Endodermal cell (in vitro differentiated cells): ENCODE measurements at places on chromosomes 12 and 14.

- DNase-seq, result peak; percentile 90
These were observed 240.1 kb upstream of the OR4E1 start for GRCh38 chr14:21913759-21914158.

DNA sequence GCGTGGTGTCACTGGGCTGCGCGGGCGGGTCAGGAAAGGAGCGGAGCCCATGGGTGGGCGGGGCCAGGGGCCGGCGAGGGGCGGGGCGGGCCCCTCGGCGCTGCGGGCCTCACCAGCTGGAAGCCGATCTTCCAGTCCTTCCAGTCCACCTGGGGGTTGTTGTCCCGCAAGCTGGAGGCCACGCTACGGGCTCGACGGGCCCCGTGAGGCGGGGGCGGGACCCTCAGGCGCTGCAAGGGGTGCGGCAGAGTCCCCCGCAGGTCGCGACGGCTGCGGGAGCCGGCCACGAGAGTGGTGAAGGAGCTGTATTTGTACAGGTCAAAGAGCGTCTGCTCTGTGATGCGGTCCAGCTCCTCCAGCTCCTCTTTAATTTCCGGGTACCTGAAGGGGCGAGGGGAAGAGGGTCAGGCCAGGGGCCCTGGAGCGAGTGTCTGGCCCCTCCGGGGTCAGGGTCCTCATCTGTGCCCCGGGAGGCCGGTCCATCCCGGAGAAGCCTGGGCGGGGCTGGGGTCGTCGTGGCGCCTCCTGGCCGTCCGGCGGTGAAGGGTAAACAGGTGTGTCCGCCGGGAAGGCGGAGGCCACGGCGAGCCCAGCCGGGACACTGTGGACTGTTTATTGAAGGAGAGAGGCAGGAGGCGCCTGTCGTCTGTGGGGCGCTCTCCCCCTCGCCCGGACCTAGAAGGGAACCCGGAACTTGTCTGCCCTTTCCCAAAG lies 11.9 kb downstream of the SCNN1A start:
- DNase-seq, result peak; percentile 91

DNA sequence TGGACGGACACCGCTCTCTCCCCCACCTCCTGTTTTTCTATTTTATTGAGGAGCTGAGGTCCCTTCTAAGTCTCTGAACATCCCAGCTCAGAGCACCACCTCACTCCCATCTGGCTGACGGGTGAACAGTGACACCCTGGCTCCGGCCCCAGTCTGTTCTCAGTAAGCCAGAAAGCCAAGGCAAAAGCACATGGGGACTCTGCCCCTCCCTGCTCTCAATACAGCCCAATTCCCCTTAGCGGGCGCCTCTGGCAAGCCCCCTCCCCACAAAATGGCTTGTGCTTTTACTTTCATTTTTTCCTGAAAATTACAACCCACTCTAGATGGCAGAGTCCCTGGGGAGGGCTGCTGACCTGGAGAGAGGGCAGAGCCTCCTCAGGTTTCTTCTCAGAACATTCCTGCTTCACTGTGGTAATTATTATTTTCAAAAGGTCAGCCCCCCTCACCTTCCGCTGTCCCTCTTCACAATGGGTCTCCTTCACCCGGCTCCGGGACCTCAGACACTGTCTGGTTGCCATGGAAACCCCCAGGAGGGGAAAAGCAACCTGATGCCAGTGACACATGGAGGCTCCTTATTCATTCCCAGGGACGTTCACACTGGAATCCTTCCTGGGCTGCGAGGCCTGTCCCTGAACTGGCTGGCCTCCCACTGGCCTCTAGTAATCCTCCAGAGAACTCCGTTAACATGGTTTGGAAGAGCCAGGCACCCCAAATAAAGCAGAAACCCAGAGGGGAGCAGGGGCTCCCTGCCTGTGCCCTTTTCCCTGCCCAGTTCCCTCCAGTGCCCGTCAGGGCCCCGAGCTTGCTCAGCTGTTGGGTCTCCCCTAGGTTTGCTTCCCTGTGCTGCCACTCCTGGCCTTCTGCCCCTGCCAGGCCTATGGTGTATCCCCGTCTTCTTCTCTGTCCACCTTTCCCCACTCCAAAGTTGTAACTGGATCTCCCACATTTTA lies 15.9 kb downstream of the COL2A1 start:
- DNase-seq, result peak; percentile 76

GRCh38 chr12:82474798-82475184 lies 116.5 kb downstream of the METTL25 start:
- DNase-seq, result no peak

GRCh38 chr14:21867541-21867940 lies 193.9 kb upstream of the OR4E1 start:
- no peak for DNase-seq

GRCh38 chr12:59716043-59716442 lies 120.2 kb downstream of the SLC16A7 start:
- DNase-seq, result no peak

DNA sequence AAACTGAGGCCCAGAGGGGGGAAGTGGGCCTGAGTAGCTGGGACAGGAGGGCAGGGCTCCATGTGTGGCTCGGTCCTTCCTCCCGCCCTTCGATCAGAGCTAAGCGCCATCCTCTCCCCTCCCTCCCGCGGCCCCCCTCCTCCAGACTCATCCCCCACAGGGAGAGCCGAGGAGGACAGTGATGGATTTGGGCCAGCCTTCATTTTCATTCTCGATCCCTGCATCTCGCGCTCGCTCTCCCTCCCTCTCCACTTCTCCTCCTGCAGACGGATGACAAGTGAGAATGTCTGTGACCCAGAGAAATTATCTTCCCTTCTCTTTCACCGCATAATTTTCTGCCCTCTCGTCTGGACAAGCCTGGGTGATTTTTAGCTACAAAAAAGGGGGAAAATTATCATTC lies 183.3 kb downstream of the RBM19 start:
- DNase-seq, result no peak

DNA sequence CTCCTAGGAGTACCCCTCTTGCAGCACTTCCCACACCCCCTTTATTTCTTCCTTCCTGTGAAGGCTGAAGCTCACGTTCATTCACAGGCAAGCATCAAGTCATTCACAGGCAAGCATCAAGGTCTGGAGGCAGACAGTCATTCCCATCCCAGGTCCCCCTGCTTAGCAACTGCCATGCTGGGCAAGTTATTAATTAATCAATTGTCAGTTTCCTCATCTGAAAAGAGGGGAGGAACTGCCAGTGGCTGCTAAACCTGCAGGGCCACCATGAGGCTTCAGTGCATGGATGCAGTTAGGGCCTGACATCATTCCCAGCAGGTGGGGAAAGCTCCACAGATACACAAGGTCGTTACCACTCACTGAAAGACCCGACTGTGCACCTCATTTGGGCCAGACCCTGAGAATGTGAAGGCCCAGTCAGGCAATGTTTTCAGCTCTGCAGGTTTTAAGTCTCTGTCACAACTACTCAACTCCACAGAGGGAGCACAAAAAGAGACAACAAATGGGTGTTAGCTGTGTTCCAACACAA lies 85.0 kb upstream of the GPR68 start:
- DNase-seq, result peak; percentile 58

- no peak for DNase-seq
These were observed 1112.4 kb downstream of the TRHDE start for GRCh38 chr12:73384592-73384991.

- peak; percentile 39 for DNase-seq
These were observed 2.1 kb upstream of the GPR132 start for GRCh38 chr14:105067140-105067968.

DNA sequence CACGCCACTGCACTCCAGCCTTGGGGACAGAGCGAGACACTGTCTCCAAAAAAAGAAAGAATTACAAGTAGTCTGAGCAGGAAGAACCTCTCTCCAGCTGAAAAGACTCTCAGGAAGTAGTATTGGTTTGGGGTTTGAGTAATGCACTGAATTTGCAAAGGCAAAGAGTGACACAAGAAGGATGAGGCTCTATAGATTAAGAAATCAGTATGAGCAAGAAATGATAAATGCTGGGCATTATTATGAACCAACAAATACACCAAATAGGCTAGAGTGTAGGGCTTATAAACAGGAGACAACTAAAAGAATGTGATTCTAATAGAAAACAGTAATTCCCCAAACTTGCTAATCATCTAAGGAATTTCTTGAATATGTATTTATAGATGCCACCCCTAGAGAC lies 2.6 kb upstream of the SLC35E3 start:
- DNase-seq, result no peak

DNA sequence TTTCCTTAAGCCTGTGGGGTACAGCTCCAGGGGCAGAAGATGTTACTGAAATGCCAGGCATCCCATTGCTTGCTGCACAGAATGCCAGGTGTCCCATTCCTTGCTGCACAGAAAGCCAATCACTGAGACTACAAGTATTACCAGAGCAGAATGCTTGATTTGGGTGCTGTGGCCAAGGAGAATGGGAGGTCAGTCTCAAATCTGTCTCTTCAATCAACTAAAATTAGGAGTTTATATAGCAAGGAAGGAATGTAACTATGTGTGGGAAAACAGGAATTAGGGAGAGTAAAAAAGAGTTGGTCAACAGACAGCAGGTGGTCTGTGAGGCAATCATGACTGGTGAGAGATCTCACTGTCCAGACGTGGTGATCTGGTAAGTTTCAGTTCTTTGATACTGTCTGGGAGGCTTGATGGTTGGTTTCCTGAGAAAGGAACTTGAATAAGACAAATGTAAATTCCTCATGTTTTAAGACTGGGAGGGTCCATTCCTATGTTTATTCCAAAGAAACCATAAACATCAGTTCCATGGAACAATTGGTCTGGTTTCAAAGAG lies 31.2 kb upstream of the VASH1 start:
- peak; percentile 13 for DNase-seq

- peak; percentile 63 for DNase-seq
These were observed 41.4 kb upstream of the PPFIA2 start for GRCh38 chr12:81800298-81801148.

DNA sequence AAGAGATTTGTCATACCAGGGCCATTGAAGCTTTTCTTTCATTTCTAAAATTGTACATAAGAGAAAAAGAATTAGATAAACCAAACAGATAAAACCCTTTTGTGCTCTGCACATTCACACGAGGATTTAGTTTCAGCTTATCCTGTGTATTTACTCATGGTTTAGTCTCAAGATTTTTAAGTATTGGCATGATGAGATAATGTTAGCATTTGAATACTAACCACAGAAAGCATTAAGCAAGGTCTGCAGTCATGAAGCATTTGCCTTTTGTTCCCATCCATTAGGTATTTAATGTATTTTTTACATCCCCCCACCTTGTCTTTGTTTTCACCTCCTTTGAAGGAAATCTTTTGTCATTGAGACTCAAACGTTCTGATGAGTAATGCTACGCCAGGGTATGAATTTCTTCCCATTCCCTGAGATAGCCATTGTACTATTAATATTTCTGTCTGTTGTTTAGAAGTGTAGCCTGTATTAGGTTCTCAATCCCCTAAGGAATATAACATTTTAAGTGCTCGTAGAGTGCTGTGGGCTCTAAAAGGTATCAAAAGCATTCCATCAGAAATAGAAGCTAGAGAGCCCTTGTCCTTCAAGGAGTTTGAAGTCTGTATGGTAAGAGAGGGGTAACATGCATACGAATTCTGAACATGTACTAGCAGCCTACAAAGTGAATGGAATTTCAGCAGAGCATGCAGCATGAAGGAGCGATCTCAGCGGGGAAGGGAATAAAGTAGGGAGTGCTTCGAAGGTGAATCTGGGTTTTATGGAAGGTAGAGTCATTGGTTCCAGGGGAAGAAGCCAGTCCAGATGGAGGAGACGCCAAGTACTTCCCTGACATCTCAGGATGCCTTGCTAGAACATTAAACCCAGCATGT lies 22.3 kb downstream of the CRADD start:
- DNase-seq, result peak; percentile 59

GRCh38 chr12:106498056-106498455 lies 84.7 kb upstream of the RFX4 start:
- DNase-seq, result no peak

GRCh38 chr14:51630987-51631386 lies 20.7 kb upstream of the FRMD6 start:
- no peak for DNase-seq

GRCh38 chr12:98295681-98296080 lies 219.7 kb upstream of the TMPO start:
- DNase-seq, result no peak

DNA sequence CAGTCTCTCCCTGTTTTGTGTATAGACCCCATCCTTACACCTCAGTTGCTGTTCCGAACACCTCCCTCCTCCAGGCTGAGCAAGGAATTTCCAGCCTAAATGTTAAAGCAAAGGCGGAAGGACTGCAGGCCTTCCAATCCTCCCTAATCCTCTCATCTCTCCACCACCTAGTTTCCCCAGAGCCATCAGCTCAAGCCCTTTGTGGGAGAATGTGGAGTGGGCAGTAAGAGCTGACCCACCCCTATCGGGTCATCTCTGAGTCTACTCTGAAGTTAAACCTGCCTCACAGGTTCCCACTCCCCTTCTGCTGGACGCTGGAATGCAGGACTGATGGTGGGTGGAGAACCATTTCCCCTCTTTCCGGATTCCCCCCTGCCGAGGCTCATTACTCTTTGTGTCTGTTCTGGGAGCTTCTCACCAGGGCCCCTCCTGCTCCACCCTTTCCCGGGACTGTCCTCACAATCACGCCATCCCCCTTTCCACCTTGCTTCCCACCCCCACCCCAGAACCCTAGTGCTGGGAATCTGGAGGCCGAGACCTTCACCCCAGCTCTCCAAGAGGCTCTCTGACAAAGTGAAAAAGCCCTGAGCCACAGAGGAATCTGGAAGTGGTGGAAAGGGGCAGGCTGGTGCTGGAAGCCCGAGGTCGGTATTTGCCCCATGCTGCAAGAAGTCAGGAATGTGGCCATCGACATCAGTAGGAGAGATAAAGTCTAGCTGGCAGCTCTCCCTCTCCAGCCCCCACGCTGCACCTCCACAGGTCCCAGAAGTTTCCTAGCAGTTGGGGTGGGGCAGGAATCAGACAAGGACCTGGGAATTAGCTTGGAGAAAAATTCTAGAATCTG lies 3.3 kb upstream of the KRT18 start:
- peak; percentile 99 for DNase-seq

GRCh38 chr12:43210485-43211192 lies 341.4 kb downstream of the ADAMTS20 start:
- DNase-seq, result no peak

DNA sequence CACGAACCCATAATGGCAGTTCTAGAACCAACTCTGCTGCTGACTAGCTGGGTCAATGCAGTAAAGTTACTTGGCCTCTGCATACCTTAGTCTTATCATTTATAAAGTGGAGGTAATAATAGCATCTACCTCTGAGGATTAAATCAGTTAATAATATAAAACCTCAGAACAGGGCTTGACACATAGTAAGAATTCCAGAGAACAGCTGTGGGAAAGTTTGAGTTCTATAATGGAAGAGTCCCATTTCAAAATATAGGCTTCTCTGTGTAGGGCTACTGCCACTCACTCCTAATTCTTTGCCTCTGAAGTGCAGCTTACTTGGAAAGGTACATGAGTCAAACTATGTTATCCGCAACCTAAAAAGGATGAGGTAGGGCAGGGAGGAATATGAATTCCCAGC lies 269.2 kb upstream of the PRKD1 start:
- DNase-seq, result no peak

DNA sequence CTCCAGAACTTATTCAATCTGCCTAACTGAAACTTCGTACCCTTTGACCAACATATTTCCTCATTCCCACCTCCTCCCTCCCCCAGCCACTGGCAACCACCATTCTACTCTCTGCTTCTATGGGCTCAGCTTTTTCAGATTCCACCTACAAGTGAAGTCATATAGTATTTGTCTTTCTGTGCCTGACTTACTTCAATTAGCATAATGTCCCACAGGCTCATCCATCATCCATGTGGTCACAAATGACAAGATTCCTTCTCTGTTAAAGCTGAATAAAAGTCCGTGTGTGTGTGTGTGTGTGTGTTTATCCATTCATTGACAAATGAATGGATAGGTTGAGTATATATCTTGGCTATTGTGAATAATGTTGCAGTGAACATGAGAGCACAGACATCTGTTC lies 1.3 kb upstream of the C14orf39 start:
- no peak for DNase-seq
